ENCODE measurements at places on chromosomes 3 and 15.
A peak's percentile ranks its signal among the peaks of the same experiment; 100 is the strongest.

DNA sequence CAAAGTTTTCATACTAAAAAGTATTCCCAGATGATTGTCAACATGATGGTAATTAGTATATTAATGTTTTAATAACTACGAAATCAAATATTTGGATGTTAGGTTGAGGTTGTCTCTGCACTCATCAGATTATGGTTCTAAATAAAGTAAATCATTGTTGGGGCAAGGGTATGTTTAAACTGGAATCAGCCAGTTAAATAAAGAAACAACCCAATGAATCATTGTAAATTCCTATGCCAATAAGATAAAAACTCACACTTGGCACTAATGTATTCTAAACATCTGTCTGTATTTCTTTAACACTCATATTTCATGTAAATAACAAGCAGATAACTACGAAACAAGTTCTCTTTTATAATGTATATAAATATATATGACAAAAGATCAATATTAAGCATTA is 92.7 kb downstream of the PEAK1 start:
- no peak for DNase-seq

DNA sequence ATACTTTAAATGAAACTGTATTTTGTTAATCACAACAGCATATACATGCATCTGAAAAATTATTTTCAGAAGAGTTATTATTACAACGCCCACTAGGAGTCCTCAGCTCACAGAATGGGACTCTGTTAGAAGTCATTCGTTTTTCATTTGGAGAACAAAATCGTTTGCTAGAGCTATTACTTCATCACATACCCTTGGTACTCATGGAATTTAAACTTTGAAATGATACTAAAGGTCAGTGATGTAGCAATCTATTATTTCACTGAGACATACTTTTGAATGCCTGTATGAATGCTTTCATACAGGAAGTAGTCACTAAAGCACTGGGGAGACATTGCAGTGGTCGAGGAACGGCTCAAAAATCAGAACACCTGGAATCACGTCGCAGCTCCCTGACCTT is 198.1 kb downstream of the MBNL1 start:
- DNase-seq: peak; percentile 63

DNA sequence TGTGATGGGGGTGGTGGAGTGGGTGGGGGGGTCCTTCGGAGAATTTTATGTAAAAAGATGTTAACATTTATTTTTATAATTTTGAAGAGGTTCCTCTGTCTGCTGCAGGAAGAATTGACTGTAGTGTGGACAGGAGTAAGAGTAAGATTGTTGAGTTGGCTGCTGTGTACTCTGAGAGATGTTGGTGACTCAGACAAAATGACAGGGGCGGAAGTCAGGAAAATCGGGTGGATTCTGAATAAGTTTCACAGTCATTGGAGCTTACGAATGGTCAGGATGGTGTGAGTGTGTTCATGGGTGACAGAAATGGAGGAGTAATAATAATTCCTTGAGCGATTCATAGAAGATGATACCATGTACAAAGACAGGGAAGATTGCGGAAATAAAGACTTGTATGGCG is 420.0 kb downstream of the ROBO2 start:
- peak; percentile 67 for DNase-seq

DNA sequence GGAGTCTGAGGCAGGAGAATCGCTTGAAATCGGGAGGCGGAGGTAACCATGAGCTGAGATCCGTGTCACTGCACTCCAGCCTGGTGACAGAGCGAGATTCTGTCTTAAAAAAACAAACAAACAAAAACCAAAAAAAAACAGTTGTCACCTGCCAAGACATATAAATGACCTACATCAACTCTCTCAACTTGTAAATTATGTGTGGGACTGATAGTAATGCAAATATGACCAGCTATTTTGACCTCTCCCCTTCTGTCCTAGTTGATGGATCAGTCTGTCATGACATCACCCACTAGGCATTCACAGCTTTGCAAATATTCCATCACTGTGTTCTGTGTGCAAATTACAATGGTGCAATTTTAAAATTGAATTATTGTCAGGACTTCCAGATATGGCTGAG is 175.4 kb downstream of the EBLN2 start:
- no peak for DNase-seq

DNA sequence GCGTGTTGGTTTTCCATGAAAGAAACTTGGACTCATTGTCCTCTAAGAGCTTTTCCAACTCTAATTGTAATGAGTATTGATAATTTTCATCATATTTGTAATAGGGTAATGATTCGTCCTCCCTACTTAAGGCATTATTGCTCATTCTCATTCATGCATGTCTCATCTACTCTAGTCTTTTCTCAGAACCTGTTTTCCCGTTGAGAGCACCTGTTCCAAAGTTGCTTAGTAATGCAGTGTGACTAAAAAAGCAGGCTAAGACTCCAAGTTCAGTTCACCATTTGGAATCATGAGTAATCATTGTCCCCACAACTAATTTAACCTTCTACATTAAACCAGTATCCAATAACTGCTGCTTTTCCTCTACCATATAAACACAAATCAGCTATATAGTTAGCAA is 84.0 kb downstream of the FILIP1L start:
- DNase-seq: peak; percentile 36

GRCh38 chr15:49079340-49080039 is 33.2 kb upstream of the SECISBP2L start:
- no peak for DNase-seq

Measured in RKO (cell line).